ENCODE measurements at places on chromosomes 1 and 21.

- DNase-seq, result peak; percentile 78
Measured at GRCh38 chr1:37946703-37947360, at the start of gene INPP5B. INPP5B (minus strand) TSS chr1:37947053; CDS start chr1:37946308, 745 bp downstream.

DNA sequence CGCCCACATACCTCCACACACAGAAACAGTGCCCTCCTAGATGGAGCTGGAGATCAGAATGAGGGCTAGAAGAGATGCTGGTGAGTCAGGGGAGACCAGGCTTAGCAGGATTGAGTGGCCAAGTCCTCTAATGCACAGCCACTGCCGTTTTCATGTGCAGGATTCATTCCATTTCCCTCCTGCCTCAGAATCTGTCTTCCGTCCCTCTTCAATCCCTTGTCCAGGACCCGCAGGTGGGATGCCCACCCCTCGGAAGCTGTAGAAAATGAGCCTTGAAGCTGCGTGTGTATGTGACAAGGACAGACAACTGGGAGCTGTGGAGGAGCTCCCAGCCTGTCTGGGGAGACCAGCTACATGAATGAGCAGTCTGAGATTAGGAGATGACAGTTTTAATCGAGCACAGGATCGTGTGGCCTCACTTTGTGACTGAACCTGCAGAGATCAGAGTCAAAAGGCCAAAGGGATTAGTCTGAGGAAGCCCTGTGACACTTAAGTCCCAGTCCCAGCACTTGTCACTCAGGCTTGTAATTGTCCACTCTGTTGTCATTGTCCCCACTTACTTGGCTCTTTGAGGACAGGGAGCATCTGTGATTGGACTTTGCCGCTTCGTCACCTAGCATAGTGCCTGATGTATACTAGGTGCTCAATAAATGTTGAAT, 22.0 kb downstream of the LGR6 start:
- no peak for DNase-seq

GRCh38 chr1:195186544-195186943, 1421.7 kb downstream of the KCNT2 start:
- DNase-seq, result no peak

- no peak for DNase-seq
Measured at GRCh38 chr1:33826711-33827110, 37.2 kb upstream of the HMGB4 start.

- no peak for DNase-seq
Measured at GRCh38 chr21:42146821-42147220, 72.1 kb upstream of the ABCG1 start.

- DNase-seq, result no peak
Measured at GRCh38 chr1:61520401-61520800, 204.5 kb downstream of the TM2D1 start.

- DNase-seq, result no peak
Measured at GRCh38 chr1:152162792-152163463, 3.9 kb upstream of the RPTN start.

- DNase-seq, result no peak
Measured at GRCh38 chr21:45322960-45323461, 35.3 kb upstream of the POFUT2 start.

DNA sequence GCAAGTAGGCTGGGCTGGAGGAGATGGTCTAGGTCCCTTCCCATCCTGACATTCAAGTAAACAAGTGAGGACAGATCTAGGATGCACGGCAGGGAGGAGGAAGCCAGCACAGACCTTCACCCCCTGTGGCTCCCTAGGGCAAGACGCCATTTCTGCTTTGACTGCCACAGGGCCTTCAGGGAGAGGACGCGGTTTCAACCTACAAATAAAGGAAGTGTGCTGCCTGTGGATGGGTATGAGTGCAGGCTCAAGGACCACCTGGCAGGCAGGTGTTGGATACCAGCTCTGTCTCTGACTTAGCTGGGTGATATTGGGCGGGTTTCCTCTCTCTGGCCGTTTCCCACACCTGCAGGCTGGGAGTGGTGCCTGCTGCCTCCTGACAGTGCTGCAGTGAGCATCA, 16.2 kb downstream of the SLC2A1 start:
- no peak for DNase-seq

Data from activated T-helper 1 cell treated with anti-CD3 and anti-CD28 coated beads, Interleukin-12 subunit alpha, Interleukin-12 subunit beta, Interleukin-2, Interleukin-4 antibody, amounts not matched to agents 30 ng/mL and 10 ng/mL and 1 ng/mL, durations not matched to agents 14 hours and 24 hours and 36 hours (primary cell).